ENCODE measurements at places on chromosomes 6 and 20.
A peak's percentile ranks its signal among the peaks of the same experiment; 100 is the strongest.

DNA sequence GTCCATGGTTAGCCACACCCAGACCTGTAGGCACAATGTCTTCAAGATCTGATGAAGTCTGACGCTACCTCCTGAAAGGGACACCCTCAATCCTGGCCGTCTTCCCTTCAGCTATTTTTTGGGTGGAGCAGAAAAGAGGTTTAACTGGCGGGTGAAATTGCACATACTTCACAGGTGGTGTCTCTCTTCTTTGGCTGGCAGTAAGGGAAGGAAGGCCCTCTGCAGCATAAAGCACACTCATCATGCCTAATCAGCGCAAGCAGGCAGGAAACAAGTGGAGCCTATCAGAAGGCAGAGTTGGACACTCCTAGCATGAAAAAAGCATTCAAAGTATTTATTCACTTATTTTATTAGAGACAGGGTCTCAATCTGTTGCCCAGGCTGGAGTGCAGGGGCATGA, 32.9 kb downstream of the PNLDC1 start:
- no peak for DNase-seq

DNA sequence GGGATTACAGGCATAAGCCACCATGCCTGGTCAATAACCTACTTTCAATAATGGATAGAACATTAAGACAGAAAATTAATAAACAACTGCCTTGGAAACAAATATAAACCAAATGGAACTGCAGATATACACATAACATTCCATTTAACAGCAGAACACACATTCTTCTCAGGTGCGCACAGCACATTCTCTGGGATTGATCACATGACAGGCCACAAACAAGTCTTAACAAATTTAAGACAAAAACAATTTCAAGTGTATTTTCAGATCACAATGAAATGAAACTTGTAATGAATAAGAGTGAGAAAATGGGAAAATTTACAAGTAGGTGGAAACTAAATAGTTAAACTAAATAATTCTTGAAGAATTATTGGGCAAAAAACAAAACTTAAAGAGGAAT, 167.9 kb downstream of the TBX18 start:
- DNase-seq = no peak

DNA sequence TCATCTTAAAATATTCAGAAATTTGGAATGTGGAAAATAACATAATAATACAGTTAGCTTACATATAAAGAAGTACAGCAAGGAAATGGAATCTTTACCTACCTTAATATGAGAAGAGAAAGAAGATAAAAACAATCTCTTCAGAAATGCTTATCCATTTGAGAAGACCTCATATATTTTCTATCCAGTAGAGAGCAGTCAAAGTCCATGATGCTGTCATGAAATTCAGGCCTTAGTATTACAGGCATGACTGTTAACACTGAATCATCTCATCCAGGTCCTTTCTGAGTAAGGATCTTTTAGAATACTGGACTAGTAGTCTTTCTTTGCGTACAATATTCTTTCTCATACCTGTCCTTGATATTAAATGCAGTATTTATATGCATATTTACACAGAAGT, 713.4 kb downstream of the CD109 start:
- DNase-seq = no peak

DNA sequence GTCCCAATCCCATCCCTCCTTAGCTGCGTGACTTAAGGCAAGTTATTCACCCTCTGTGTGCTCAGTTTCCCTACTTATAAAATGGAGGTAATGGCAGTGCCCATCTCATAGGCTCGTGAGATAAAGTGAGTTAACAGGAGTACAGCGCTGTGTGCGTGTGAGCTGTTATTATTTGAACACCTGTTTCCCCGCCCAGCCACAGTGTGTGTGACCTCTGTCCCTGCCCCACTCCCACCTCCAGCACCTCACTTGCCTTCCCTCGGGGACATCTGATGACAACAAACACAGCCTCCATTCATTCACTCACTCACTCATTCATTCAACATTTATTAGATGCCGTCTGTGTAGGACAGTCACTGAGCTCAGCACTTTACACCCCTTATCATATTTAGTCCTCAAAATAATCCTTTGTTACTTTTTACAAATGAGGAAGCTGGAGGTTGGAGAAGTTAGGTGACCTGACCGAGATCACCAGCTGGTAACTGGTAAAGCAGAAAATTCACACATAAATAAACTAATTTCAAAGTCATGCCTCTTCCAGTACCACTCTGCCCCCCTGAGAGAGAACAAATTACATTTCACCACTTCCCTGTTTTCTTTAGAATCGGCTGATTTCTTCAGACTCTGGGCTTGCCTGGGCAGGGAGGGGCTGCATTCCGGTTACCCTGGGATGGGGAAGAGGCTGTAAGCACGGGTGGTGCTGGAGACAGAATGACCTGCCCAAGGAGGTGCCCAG, 58.6 kb downstream of the CPNE5 start:
- no peak for DNase-seq

DNA sequence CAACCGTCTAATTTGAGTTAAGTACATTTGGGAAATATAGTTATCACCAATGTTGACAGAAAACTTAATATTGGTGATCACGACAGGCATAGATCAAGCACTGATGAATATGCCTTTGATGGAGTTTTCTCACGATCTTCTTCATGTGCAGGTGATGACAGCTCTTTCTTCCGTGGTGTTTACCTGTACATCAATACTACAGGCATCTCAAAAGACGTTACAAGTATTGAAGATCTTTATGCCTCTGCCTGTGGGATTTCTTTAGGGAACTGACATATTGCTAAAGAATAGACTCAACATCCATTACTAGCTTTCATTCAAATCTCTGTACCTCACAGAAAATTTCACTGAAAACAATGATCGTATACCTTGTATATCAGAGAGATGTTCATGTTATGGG, 178.7 kb downstream of the PACRG start:
- no peak for DNase-seq

DNA sequence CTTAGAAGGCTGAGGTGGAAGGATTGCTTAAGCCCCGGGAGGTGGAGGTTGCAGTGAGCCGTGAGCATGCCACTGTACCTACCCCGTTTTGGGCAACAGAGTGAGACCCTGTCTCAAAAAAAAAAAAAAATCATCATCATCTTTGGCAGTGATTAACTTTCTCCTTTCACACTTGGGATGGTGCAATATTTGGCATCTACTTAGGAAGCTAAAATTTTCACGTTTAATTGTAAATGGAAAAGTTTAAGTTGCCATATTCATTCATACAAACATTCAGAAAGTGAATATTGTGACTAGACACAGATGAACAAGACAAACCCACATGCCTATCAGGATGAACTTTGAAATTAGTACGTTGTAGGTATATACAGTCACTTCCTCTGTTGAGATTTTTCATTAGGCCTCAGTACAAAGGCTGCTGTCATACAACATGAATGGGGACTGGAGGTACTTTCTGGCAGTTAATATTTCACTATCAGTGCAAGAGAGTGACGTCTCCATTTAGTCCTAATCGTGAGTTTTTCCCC, 10.3 kb downstream of the TOP1 start:
- no peak for DNase-seq

DNA sequence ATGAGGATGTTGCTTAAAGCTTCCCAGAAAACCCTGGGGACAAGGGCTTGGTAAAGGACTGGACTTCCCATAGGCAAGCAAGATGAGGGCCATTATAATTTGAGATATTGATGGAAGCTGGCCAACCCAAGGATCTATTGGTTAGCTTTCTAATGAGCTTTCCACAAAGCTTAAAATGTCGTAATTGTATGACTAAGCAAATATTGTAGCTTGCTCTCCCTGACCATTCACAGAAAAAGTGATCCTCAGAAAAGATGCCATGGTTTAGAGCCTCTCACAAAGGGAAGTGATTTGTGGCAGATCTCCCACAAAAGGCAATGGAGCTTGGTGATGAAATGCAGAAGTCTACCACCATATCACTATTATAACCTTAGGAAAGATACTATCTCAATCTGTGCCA, 13.6 kb downstream of the IL17F start:
- DNase-seq = no peak

GRCh38 chr20:50575865-50576720, 65.9 kb downstream of the PTPN1 start:
- peak; percentile 75 for DNase-seq

GRCh38 chr6:125738276-125738675, 11.2 kb upstream of the HEY2 start:
- no peak for DNase-seq

DNA sequence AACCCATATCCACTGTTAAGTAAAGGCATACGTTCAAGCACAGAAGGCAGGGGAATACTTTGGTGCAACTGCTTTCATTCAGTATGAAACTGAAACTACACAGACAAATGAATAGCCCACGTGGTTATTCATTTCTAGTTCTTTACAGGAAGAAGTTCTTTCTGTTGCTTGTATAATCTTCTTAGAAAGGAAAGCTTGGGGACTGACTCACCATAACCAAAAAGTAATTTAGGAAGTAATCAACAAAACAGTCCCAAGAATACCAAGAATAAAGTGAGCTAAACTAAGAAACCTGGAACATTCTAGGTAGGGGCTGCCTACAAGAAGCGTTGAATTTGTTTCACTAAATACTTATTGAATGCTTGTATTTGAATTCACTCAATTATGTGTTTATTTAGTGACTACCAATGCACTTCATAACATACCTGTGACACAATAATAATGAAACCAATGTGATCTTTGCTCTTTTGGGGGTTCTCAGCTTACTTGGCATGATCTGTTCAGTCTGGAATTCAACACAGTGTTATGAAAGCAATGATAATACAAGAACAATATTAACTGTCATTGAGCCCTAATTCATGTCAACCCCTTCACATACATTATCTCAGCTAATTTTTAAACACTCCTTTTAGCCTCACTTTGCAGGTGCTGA, 25.1 kb upstream of the KIAA0408 start:
- DNase-seq = peak; percentile 78

GRCh38 chr6:96532399-96532798, 10.8 kb downstream of the UFL1 start:
- no peak for DNase-seq

GRCh38 chr6:151255811-151256210, 16.0 kb downstream of the AKAP12 start:
- DNase-seq = no peak

GRCh38 chr6:170404036-170404435, 97.5 kb downstream of the FAM120B start:
- DNase-seq = no peak

DNA sequence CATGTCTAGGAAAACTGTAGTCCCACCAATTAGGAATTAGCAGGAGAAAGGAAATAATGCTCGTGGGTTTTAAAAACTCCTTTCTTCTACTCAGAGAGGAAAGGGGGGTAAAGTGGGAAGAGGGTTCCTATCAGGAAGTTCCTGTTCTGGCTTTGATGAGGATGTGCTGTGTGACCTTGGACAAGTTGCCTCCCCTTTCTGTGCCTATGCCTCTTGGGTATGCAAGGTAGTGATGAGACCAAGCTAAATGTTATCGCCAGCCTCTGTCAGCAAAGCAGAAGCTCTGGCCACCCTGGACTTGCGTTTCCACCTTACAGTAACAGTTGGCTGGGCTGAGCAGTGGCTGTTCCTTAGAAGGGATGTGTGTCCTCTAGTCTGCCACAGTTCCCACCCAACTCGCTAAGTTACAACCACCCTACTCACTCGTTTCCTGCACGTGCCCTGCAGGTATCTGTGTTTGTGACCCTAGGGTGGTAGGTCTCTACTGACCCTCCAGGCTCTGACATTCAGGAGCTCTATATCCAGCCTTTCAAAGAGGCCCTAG, 110.0 kb downstream of the PREX1 start:
- no peak for DNase-seq

DNA sequence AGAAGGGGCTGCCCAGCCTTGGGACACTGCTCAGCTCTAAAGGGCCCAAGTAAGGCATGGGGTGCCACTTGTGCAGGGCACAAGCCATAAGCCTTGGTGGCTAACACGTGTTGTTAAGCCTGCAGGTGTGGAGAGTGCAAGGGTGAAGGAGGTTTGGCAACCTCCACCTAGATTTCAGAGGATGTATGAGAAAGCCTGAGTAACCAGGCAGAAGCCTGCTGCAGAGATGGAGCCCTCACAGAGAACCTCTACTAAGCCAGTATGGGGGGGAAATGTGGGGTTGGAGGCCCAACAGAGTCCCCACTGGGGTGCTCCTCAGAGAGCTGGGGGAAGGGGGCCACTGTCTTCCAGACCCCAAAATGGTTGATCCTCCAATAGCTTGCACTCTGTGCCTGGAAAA, 32.6 kb downstream of the SERINC1 start:
- no peak for DNase-seq

DNA sequence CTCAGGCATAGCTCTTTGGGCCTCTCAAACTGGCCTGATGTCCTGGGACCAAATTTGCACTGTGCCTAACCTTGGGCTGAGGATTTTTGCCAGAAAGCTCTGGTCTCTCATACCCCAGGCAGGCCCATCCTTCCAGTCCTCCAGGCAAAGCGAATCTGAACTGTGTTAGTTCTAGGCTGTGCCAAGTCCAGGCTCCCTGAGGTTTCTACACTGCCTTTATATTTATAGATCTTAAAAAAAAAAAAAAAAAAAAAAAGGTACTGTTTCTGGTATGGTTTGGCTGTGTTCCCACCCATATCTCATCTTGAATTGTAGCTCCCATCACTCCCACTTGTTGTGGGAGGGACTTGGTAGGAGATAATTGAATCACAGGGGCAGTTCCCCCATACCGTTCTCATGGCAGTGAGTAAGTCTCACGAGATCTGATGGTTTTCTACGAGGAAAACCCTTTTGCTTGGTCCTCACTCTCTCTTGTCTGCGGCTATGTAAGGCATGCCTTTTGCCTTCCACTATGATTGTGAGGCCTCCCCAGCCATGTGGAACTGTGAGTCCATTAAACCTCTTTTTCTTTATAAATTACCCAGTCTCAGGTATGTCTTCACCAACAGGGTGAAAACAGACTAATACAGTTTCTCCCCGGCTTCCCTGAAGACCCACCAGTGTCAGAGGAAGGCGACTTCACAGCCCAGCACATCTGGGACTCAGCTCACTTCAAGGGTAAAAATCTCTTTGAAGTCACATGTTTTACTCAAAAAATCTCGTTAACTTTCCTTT, 39.0 kb upstream of the TBXT start:
- no peak for DNase-seq

- DNase-seq = no peak
Observed at GRCh38 chr20:22690616-22691179, 106.3 kb upstream of the FOXA2 start.

DNA sequence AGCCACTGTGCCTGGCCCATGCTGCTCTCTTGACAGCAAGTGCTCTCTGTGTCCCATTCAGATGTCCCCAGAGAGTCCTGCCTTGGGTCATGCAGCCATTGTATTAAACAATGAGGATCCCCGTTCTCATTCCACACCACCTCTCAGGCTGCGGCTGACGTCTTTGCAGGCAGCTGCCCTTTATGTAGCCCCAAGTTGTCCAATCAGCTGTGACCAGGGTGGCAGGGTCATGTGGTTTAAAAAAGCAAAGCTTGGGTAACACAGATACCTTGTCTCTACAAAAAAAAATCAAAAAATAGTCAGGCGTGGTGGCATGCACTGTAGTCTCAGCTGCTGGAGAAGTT, 13.2 kb downstream of the GCNT2 start:
- DNase-seq = no peak

- no peak for DNase-seq
Observed at GRCh38 chr6:129923530-129924250, 62.6 kb upstream of the TMEM244 start.

Data from activated CD4-positive, alpha-beta T cell treated with anti-CD3 and anti-CD28 coated beads, Interleukin-2, Interleukin-6, amounts not matched to agents 100 ng/mL and 50 ng/mL, durations not matched to agents 16 hours and 8 hours (primary cell).